ENCODE measurements at places on chromosomes 5 and 9. TPM values are rescaled to one million over a fixed set of nuclear protein-coding genes. Genes with fewer than 3 reads are reported as not detected.

Gene DIPK1B
- 12.5 TPM for total RNA-seq

Gene SPTLC1
- total RNA-seq = 53.2 TPM

Gene CLIC3
- not detected for total RNA-seq

Gene OXCT1
- 4.5 TPM for total RNA-seq

DNA sequence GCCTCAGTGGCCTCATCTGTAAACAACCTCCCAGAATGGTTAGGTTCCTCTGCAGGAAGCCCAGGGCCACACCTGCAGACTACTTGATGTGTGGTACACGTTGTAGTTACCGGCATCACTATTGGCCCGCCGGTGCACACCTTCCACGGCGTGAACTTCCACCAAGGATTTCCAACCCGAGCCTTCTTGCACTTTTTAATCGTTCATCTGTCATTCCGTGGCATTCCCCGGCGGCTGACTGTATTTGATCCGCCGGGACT lies 5.3 kb upstream of the TRIM41 start:
- DNase-seq = no peak

DNA sequence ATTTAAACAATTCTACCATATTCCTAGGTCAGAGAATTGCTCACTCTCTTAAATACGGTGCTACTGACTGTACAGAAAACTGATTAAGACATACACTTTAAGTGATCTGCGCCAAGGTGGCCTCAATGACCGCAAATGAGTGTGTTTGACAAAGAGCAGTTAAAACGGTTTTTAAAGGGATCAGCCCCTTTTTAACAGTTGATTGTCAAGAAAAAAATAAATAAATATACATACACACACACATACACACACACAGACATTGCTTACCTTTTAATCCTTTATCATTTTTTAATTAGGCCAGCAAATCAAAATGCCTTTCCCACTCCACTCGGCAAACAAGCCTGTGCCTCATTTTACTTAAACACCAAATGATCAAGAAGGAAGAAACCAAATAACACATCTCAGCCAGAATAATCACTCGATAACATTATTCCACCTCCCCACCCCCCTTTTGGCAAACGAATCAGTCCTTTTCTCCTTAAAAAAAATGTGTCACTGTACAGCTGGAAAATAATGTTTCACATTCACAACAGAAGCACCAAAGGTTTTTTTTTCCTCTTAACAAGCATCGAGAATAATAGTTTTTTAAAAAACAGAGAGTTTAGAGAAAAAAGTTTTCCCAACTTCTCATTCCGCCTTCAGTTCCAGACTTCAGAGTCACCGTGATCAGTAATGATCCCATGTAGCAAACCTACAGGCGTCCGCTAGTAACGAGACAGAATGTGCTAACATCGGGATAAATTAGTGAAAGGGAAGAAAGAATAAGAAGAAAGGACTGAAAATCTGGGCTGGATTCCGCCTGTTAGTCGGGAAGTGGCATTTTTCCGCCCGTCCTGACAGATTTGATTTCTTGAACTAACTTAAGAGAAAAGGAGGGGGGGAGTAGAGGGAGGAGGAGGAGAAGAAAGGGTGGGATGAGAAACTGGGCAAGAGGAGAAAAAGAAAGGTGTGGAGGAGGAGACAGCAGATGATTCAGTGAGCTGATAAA lies at the start of gene ZNF608:
ZNF608 (minus strand) TSS at position 712 of the 988 bp plus-strand sequence. CDS start 1,650 bp downstream, outside the sequence.
- peak; percentile 87 for DNase-seq

GRCh38 chr5:79456890-79457583 lies 56.9 kb downstream of the HOMER1 start:
- DNase-seq = no peak
